Stimulated activated naive B cell treated with anti-CD40 and anti-IgM and Interleukin-4, amounts not matched to agents 10 μg/mL and 1 μg/mL and 100 μg/mL, for 72 hours (primary cell): ENCODE measurements at places on chromosomes 5 and 9.
A peak's percentile ranks its signal among the peaks of the same experiment; 100 is the strongest.

- H3K4me1 ChIP-seq, result peaks cover 6% of the 10 kb centered on the region
- peak overlapping the region; percentile 36 for H3K4me3 ChIP-seq
- DNase-seq, result no peak
- no peaks in the 10 kb centered on the region for H3K27me3 ChIP-seq
Observed at GRCh38 chr9:129008986-129009583, 19.0 kb downstream of the SH3GLB2 start.

DNA sequence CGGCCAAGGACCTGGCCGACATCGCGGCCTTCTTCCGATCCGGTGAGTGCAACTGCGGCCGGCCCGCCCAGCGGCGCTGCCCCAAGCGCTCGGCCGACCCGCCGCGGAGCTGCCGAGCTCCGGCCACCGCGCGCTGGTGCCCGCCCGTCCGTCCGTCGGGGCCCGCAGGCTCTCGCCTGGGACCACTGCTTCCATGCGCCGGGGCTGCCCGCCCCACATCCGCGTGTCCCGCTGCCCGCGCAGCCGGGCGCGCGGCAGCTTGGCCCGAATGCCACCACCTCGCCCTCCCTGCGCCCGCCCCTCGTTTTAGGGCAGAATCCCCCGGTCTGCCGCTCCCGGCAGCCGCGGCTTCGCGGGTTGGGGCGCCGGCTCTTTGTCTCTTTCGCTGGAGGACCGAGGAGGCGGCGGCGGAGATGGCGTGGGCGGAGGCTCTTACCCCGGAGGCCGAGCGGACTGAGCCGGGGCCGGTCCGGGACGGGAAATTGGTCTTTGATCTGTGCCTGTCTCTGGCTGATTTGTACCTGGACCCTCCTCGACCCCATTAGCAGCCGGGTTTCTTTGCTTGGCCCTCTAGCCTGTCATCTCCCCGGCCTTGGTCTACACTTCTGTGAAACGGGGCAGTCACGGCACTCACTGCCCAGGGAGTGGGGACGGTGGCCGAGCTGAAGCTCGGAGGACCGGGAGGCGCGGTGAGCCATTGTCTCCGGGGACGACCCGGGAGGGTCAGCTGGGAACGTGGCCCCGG lies 871 bp downstream of the TRIO start:
- H3K4me1 ChIP-seq, result peaks cover 46% of the 10 kb centered on the region
- H3K4me3 ChIP-seq, result peak overlapping the region; percentile 81
- DNase-seq, result peak; percentile 59
- peaks cover 8% of the 10 kb centered on the region for H3K27me3 ChIP-seq

- no peaks in the 10 kb centered on the region for H3K36me3 ChIP-seq
- no peak overlapping the region for H3K4me3 ChIP-seq
- H3K27me3 ChIP-seq, result no peaks in the 10 kb centered on the region
- DNase-seq, result no peak
- no peak overlapping the region for H3K27ac ChIP-seq
Observed at GRCh38 chr5:169354263-169354662, 53.3 kb upstream of the SLIT3 start.

GRCh38 chr5:73582285-73583145 lies 17.0 kb downstream of the UTP15 start:
- H3K27me3 ChIP-seq, result no peaks in the 10 kb centered on the region
- no peak overlapping the region for H3K27ac ChIP-seq
- no peak overlapping the region for H3K4me3 ChIP-seq
- no peak for DNase-seq

DNA sequence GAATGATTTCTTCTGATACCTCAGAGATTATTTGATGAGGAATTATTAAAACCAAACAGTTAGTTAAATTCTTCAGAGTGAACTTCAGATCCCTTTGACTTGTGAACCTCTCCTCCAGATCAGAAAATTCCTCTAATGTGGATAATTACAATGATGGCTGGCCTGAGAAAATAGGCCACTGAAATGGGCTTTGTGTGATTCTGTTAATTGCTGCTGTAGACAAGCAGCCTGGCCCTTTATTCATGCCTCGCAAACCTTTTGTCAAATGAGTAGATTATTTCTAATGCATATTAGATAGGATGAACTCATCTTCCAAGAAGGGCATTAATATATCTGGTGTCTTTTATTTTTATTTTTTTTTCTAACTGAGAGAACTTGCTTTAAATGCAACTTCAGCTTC lies 855.2 kb downstream of the TLE4 start:
- peaks cover 14% of the 10 kb centered on the region for H3K36me3 ChIP-seq
- H3K27ac ChIP-seq, result no peak overlapping the region
- H3K4me3 ChIP-seq, result no peak overlapping the region
- DNase-seq, result no peak

DNA sequence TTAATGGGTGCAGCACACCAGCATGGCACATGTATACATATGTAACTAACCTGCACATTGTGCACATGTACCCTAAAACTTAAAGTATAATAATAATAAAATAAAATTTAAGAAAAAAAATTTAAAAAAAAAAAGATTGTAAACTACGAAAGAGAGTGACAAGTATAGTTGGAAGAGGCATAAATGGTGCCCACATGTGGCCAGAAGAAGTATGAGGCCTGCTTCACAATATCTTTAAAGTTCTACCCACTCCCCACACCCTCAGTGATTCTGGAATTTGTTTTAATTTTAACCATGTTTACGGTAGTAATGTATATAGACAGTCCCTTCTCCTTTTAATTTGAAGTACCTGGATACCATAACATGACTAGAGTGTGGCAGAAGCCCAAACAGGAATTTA lies 172.7 kb downstream of the CHSY3 start:
- no peaks in the 10 kb centered on the region for H3K27me3 ChIP-seq
- DNase-seq, result no peak
- no peaks in the 10 kb centered on the region for H3K4me1 ChIP-seq
- H3K36me3 ChIP-seq, result no peaks in the 10 kb centered on the region

GRCh38 chr5:168793841-168794837 lies 215.0 kb upstream of the PANK3 start:
- no peaks in the 10 kb centered on the region for H3K4me1 ChIP-seq
- DNase-seq, result no peak
- no peaks in the 10 kb centered on the region for H3K27me3 ChIP-seq
- no peak overlapping the region for H3K27ac ChIP-seq

- no peak for DNase-seq
- no peak overlapping the region for H3K27ac ChIP-seq
Observed at GRCh38 chr5:109373932-109374331, 35.8 kb downstream of the PJA2 start.

DNA sequence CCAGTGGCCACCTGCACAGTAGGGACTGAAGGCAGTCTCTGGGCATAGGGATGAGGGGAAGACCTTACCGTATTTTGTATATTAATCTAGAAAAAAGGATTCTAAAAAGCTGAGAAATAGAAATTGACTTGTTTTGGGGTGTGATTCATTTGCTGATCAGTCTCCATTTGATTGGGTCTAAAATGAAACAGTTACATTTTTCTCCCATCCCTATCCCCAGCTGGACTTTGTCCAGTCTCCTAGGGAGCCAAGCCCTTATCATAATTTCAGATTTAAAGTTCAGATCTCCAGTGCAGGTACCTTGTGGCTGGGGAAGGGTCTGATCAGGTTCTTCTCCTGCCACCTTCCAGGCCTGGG lies 240.8 kb downstream of the FANCC start:
- no peak for DNase-seq
- peaks cover 5% of the 10 kb centered on the region for H3K36me3 ChIP-seq
- no peaks in the 10 kb centered on the region for H3K4me1 ChIP-seq
- no peaks in the 10 kb centered on the region for H3K27me3 ChIP-seq
- no peak overlapping the region for H3K4me3 ChIP-seq
- no peak overlapping the region for H3K27ac ChIP-seq
